Astrocyte (in vitro differentiated cells and primary cell): ENCODE measurements at places on chromosomes 5 and 9. TPM values are rescaled to one million over a fixed set of nuclear protein-coding genes. Genes with fewer than 3 reads are reported as not detected.
A peak's percentile ranks its signal among the peaks of the same experiment; 100 is the strongest.

DNA sequence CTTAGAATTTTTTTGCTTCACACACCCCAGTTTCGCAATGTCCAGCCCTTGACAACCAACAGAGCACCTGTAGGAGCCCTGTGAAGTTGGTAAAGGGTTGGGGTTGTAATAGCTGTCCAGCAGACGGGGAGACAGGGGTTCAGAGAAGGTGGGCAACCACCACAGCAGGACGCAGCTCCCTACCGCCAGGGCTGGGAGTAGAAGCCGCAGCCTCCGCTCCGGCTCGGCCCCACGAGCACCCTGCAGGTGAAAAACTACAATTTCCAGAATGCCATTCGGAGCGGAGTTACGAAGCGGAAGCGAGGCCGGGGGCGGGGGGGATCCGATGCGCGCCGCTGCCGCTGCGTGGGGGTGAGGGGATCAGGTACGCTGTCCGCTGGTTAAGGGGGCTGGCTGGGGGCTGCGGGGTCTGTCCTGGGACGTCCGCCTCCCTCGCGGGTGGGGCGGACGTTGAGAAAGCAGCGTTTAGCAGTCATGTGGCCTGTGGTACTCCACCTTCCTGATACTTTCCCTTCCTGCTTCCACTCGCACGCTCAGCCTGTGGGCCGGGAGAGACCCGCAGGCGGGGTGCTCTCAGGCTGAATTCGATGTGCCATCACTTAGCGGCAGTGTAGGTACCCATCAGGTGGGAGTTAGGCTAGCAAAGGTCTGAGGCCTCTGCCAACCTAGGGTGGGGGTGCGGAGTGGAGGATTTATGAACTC is at the start of gene TRMT10B:
TSS of gene TRMT10B (plus strand) at position 317 of the 702 bp plus-strand sequence. CDS start 8,127 bp downstream, outside the sequence.
- H3K4me3 ChIP-seq = peak within 1 kb of the TSS; percentile 74
- no peaks in the 10 kb centered on the region for H3K36me3 ChIP-seq
- H3K4me1 ChIP-seq = peaks cover 6% of the 10 kb centered on the region
- peak within 1 kb of the TSS; percentile 74 for H3K27ac ChIP-seq
- H3K27me3 ChIP-seq = no peaks in the 10 kb centered on the region

- no peaks in the 10 kb centered on the region for H3K36me3 ChIP-seq
- DNase-seq = no peak
- no peak overlapping the region for H3K27ac ChIP-seq
- H3K27me3 ChIP-seq = peaks cover 4% of the 10 kb centered on the region
- H3K4me3 ChIP-seq = no peak overlapping the region
- no peaks in the 10 kb centered on the region for H3K4me1 ChIP-seq
These were observed 11.9 kb upstream of the GM2A start for GRCh38 chr5:151240924-151241635.

DNA sequence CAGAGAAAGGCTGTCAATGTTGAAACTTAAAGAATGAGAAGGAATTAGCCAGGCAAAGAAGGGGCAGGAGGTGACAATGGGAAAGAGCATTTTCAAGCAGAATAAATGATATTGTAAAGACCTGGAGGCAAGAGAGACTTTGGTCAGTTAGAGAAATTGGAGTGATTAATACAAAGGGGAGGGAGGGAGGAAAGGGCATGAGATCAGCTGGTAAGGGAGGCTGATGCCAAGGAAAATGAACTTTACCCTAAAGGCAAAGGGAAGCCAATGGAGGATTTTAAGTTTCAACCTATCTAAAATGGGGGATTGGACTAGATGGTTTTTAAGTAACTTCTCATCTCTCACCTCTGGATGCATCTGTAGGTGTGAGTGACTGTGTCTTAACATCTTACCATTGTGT is 23.3 kb downstream of the C5 start:
- H3K4me1 ChIP-seq = no peaks in the 10 kb centered on the region
- no peaks in the 10 kb centered on the region for H3K27me3 ChIP-seq

GRCh38 chr9:72579190-72579589 is 57.8 kb downstream of the TMC1 start:
- no peaks in the 10 kb centered on the region for H3K36me3 ChIP-seq
- no peaks in the 10 kb centered on the region for H3K27me3 ChIP-seq
- H3K4me1 ChIP-seq = peaks cover 28% of the 10 kb centered on the region
- no peak overlapping the region for H3K4me3 ChIP-seq

DNA sequence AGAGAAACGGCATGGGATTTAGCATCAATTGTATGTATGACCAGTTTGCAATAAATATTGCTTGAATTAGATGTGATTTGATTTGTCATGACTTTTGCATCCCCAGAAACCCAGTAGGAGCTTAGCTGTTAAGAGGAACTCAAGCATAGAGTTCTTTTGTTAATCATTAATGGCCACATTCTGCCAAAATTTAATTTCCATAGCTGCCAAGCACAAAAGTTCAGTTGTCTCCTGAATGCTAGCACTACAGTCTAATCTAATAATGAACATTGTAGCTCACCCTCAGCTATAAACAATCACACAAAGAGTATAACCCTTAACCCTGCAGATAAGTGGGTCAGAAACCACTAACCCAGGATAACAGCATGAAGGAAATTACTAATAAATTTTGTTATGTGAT is 169.8 kb upstream of the GRAMD2B start:
- H3K27me3 ChIP-seq = no peaks in the 10 kb centered on the region
- no peaks in the 10 kb centered on the region for H3K4me1 ChIP-seq
- H3K4me3 ChIP-seq = no peak overlapping the region
- no peak for DNase-seq
- H3K27ac ChIP-seq = no peak overlapping the region

DNA sequence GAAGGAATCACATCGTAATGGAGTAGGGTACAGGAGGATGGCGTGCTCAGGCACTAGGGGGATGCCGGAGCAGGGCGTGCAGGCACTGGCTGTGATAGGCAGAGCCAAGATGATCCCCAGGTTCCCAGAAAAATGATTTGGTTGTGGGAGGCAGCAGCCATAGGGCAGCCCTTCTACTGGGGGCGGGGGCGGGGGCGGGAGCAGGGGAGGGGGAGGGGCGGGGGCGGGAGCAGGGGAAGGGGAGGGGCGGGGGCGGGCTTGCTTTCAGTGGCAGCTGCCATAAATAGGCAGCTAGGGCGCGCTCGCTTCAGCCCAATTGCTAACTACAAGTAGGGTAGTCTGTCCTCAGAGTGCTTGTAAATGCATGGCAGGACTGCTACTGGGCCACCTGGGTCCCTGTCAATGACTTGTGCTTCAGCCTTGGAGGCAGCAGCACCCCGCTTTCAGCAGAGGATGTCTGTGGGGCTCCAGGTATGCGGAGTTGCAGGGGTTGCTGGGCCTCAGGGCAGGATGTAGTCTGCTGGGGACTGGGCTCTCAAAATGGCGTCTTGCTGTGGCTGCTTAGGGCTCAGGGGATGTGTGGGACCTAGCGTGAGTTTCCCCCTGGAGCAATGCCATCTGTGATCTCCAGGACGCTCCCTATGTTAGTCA is 354.3 kb downstream of the RAB3C start:
- no peak overlapping the region for H3K4me3 ChIP-seq
- no peak for DNase-seq
- H3K4me1 ChIP-seq = peaks cover 4% of the 10 kb centered on the region
- H3K36me3 ChIP-seq = no peaks in the 10 kb centered on the region

- H3K27ac ChIP-seq = peak overlapping the region; percentile 97
- H3K36me3 ChIP-seq = peaks cover 40% of the 10 kb centered on the region
- H3K27me3 ChIP-seq = no peaks in the 10 kb centered on the region
- H3K4me1 ChIP-seq = peaks cover 93% of the 10 kb centered on the region
These were observed 8.0 kb downstream of the PDLIM4 start for GRCh38 chr5:132265336-132266030.

Gene PTRH1
- total RNA-seq = 9.9 and 13.5 TPM in 2 replicates

Gene SV2C
- 0.05 TPM in 2 replicates for total RNA-seq

Gene RORB
- total RNA-seq = 0.11 and 0.17 TPM in 2 replicates

Gene HTR1A
- total RNA-seq = not detected in 2 replicates

GRCh38 chr9:114471157-114471556 is 34.1 kb downstream of the WHRN start:
- no peak overlapping the region for H3K27ac ChIP-seq
- H3K36me3 ChIP-seq = no peaks in the 10 kb centered on the region
- no peaks in the 10 kb centered on the region for H3K4me1 ChIP-seq

- no peak overlapping the region for H3K4me3 ChIP-seq
- no peak overlapping the region for H3K27ac ChIP-seq
- H3K27me3 ChIP-seq = no peaks in the 10 kb centered on the region
- no peaks in the 10 kb centered on the region for H3K4me1 ChIP-seq
- H3K36me3 ChIP-seq = no peaks in the 10 kb centered on the region
- peak; percentile 74 for DNase-seq
These were observed 47.8 kb downstream of the SVEP1 start for GRCh38 chr9:110531776-110532175.

DNA sequence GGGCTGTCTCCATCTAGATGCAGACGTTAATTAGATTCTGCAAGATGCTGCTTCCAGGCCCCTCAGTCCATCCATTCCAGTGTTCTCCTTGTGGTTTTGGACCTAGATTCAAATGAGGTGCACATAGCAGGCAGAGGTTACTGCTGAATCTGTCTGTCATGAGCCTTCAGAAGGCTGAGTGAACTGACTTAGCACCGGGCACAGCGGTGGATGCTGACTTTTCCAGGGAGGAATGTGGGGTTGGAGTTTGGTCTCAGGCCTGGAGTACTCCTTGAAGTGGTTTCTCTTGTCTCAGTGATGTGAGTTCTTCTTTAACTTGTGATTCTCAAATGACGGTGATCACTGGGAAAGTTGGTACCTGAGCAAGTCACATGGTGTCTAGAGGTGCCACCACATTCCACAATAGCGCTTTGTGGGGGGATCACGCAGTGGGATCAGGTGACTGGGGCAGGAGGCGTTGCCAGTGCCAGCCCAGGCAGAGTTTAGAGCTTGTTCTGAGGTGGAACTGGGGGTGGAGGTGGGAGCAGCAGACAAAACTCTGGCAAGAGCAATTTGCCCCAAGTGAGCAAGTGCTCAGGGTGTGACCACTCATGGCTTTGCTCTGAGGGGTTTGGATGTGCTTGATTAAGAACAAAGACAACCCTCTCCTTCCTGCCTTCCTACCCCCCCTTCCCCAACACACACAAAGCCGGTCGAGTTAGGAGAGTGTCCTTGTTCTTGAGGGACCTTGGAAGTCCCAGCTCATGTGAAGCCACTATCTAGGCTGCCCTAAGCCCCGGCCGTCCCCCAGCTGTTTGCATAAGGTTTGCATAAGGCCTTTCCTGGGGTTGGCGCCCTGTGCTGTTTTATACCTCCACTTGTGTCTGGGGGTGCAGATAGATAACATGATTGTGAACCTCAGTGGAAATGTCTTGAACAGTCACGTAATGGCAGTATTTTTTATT is 25.1 kb downstream of the JADE2 start:
- no peaks in the 10 kb centered on the region for H3K27me3 ChIP-seq
- no peak overlapping the region for H3K4me3 ChIP-seq
- DNase-seq = peak; percentile 78
- peaks cover 56% of the 10 kb centered on the region for H3K4me1 ChIP-seq
- H3K27ac ChIP-seq = peak overlapping the region; percentile 4

DNA sequence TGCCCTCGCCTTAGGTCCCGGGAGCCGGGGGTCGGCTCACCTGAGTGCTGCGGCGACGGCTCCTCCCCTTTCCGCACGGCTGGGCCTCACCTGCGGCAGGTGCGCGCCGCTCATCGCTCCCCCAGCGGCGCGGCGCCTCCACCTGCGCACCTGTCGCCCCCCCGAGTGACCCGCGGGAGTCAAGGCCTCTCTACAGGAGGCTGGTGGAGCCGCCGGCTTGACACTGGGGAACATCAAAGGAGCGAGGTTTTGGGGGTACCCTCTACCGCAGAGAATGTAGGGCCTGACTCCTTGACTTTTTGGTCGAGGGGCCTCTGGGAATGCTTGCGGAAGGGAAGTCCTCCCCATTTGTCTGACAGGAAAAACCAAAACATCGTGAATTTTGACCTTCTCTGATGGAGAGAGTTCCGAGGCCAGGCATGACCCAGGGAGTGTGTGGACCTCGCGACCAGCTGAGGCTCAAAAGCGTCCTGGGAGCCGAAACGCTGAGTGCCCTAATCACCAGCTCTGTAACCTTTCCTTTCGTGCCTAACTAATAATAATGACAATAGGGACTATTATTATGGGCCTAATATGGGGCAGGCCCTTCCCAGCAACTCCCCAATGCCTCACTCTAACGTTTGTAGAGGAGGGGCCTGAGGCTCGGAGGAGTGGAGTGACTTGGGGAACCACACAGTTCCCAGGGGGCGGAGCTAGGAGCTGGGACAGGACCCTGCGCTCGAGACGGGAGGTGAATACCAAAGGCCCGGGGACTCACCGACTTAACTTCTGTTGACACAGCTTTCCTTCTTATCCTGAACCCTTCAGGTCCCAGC is 714 bp upstream of the IER5L start:
- no peak overlapping the region for H3K27ac ChIP-seq
- H3K36me3 ChIP-seq = no peaks in the 10 kb centered on the region
- peak overlapping the region; percentile 28 for H3K4me3 ChIP-seq
- H3K4me1 ChIP-seq = peaks cover 18% of the 10 kb centered on the region

GRCh38 chr5:92879806-92880543 is 701.0 kb downstream of the NR2F1-AS1 start:
- no peaks in the 10 kb centered on the region for H3K4me1 ChIP-seq
- H3K27ac ChIP-seq = no peak overlapping the region
- no peaks in the 10 kb centered on the region for H3K36me3 ChIP-seq
- no peak overlapping the region for H3K4me3 ChIP-seq
- no peak for DNase-seq
- no peaks in the 10 kb centered on the region for H3K27me3 ChIP-seq

GRCh38 chr5:10124287-10124686 is 125.4 kb downstream of the ATPSCKMT start:
- H3K4me1 ChIP-seq = no peaks in the 10 kb centered on the region
- no peaks in the 10 kb centered on the region for H3K36me3 ChIP-seq

Gene WDR38
- not detected in 2 replicates for total RNA-seq

- H3K27me3 ChIP-seq = no peaks in the 10 kb centered on the region
- H3K27ac ChIP-seq = no peak overlapping the region
- no peak overlapping the region for H3K4me3 ChIP-seq
- H3K4me1 ChIP-seq = peaks cover 4% of the 10 kb centered on the region
- no peak for DNase-seq
These were observed 44.1 kb downstream of the ADGRV1 start for GRCh38 chr5:90602681-90603080.

GRCh38 chr5:15008476-15008875 is 136.9 kb upstream of the ANKH start:
- peaks cover 22% of the 10 kb centered on the region for H3K4me1 ChIP-seq
- no peak overlapping the region for H3K4me3 ChIP-seq
- no peaks in the 10 kb centered on the region for H3K27me3 ChIP-seq
- H3K27ac ChIP-seq = peak overlapping the region; percentile 89
- DNase-seq = peak; percentile 99

Gene RNF14
- 96.5 and 105 TPM in 2 replicates for total RNA-seq
